ENCODE measurements at places on chromosomes 5 and 9.

GRCh38 chr9:37243588-37244345 lies 123.4 kb downstream of the ZCCHC7 start:
- DNase-seq = no peak

DNA sequence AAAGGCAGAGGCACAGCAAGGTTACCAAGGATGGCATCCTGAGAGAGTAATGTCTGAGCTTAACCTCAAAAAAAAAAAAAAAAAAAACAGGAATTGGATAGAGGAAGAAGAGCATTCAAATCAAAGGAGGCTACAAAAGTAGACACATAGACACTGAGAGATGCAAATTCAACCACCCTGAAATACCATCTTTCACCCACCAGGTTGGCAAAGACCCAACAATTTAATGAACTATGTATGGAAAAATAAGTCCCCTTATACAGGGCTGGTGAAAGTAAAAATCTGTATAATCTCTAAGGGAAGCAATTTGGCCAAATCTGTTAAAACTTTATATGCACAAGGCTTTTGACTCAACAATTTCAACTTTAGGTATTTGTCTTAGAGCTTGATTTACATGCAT lies 4.9 kb downstream of the NADK2 start:
- no peak for DNase-seq

DNA sequence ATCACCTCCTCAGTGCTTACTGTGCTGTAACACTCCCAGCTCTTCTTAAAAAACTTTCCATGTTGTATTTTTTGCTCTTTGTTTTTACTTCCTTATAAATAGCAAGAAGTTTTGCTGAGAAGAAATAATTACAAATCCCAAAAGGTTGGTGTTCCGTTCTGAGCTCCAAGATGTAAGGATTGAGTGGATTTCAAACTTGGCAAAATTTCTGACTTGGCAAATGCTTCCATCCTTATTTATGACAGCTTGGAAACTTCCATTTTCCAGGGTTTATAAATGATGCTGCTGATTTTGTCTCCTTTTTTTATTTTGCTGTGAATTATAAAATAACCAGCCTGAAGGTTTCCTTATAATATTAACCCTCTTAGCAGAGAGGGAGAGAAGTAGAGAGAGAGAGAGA lies 151.9 kb downstream of the NTRK2 start:
- DNase-seq = no peak

GRCh38 chr5:137015540-137016116 lies 483.5 kb downstream of the SPOCK1 start:
- no peak for DNase-seq

GRCh38 chr9:99249619-99250018 lies 27.5 kb downstream of the SEC61B start:
- DNase-seq = no peak

DNA sequence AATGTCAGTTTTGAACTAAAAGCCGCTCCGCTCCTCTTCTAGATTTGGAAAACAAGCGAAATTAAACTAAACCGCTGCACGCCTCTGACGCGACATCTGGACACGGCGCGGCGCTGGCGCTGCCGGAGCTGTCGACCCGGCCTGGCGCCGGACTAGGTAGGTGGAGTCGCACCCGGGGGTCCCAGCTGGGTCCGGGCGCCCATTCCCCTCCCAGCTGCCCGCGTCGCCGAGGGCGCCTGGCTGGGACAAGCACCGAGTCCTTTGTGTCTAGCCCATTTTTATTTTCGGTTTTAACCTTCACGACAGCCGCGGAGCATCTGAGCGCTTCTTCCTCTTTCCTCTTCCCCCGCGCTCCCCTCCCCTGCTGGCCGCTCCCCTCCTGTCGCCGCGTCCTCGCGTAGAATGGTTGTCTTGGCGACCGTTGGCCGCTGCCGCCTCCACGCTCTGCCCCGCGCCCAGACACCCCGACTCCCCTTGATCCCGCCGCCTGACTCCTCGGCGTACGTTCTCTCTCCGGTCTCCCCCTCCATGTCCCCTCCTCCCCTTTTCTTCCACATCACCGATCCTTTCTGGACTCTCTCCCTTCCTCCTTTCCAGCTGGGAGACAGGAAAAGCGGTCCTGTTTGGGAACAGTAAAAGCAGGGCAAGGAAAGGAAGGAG lies 545 bp downstream of the CDKN2B-AS1 start:
- DNase-seq = peak; percentile 69

DNA sequence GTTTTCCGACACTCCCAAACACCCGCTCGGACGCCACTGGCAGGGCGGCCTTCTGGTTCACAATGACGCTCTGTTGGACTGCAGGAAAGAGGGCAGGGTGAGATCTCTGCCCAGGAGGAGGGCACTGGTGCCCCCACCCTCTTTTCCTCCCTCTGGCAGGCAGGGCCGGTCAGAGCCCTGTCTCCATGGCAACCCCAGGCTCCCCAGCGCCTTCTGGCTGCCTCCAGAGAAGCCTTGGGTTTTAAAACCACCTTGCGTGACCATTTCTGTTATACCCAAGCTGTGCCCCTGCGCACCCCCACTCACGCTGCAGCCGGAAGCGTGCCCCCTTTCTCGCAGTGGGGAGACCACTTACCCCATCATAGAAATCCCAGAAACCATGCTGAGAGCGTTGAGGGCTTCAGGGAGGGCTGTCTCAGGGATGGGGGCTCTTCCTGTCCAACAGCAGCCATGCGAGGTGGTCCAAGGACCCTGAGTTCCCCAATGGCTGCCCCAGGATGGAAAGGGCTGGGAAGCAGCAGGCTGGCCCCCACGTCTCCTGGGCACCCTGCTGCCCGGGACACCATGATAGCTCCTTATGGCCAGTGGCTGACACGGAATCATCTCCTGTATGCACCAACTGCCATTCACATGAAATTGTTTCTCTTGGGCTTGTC lies 7.3 kb downstream of the C9orf50 start:
- no peak for DNase-seq

GRCh38 chr9:113359385-113359784 lies 10.0 kb downstream of the BSPRY start:
- no peak for DNase-seq

GRCh38 chr5:157365732-157366131 lies 94.3 kb upstream of the NIPAL4 start:
- DNase-seq = no peak

DNA sequence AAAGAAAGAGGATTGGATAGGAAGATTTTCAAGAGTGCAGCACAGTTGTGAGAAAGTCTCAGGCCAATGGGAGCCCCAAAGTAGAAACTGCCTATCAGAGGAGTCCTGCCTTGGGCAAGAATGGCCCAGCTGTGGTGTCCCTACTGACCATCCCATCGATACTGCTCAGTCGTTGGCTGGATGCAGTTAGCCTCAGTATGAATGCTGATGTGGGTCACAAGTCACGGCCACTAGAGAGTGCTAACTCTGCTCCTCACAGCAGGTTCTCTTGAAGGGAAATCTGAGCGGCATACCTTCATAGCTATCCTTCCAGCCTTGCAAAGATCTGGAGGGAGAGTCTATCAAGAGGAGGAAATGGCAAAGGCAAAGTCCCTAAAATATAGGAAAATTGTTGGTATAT lies 11.6 kb upstream of the CETN3 start:
- no peak for DNase-seq

DNA sequence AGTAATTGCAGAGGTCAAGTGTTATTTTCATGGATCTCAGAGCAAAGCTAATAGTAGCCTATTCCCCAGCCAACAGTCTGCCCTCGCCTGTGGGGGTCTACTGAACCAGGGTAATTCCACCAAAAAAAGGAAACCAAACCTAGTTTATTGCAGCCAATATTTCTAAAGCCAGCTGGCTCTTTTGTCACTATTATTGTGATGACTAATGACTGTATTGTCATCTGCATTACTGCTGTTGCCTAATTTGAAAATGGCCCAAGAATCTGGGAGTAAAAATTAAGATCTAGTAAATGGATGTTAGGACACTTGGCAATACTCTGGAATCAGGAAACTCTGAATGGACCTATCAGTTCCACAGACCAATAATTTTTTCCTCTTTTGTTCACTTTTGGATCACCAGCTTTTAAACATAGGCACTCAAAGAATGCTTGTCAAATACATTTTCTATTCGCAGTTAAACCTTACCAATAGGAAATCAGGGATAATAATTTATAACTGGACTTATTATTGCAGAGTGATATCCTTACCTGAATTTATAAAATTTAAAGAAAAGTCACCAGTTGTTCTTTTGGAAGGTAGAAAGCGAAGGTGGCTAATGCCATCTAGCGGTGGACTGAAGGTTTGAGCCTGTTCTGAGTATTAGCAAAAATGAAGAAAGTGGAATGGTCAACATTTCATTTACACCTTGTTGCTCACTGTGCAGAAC lies 69.2 kb downstream of the SYK start:
- no peak for DNase-seq

GRCh38 chr5:32280656-32281081 lies 32.1 kb downstream of the MTMR12 start:
- DNase-seq = no peak

- DNase-seq = no peak
These were observed 114.8 kb downstream of the ZNF622 start for GRCh38 chr5:16350816-16351215.

DNA sequence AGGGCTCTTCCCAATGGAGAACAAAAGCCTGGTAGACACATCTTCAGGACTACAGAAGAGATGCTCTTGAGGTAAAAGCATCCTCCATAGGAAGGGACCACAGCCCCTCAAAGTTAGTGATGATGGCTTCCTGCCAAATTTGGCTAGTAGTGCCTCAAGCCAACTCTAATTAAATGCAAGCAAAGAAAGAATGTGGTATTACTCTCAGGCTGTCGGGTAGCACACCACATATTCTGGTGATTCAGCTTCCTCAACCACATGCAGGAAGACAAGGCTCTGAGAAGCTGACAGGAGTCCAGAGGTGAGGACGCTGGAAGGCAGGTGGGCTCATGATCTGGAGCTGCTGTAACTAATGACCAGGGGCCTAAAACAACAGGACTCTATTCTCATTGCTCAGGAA lies 37.2 kb upstream of the S1PR3 start:
- no peak for DNase-seq

DNA sequence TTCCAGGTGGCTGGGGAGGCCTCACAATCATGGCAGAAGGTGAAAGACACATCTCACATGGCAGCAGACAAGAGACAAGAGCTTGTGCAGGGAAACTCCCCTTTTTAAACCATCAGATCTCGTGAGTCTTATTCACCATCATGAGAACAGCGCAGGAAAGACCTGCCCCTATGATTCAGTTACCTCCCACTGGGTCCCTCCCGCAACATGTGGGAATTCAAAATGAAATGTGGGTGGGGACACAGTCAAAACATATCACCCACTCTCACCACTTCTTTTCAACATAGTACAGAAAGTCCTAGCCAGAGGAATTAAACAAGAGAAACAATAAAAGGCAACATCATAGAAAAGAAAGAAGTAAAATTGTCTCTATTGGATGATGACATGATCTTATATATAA lies 223.4 kb upstream of the SLC24A2 start:
- no peak for DNase-seq

GRCh38 chr5:313265-313664 lies 8.2 kb upstream of the AHRR start:
- DNase-seq = no peak

GRCh38 chr9:133589454-133590227 lies 19.5 kb downstream of the FAM163B start:
- DNase-seq = no peak

- DNase-seq = no peak
These were observed at the start of gene FOXD1 for GRCh38 chr5:73448463-73449136. FOXD1 (minus strand) TSS chr5:73448777; CDS start chr5:73448362, 415 bp downstream.

Data from T-helper 22 cell (primary cell).